Gastroesophageal sphincter (tissue), 4 donors: ENCODE measurements at places on chromosomes 6 and 20.

DNA sequence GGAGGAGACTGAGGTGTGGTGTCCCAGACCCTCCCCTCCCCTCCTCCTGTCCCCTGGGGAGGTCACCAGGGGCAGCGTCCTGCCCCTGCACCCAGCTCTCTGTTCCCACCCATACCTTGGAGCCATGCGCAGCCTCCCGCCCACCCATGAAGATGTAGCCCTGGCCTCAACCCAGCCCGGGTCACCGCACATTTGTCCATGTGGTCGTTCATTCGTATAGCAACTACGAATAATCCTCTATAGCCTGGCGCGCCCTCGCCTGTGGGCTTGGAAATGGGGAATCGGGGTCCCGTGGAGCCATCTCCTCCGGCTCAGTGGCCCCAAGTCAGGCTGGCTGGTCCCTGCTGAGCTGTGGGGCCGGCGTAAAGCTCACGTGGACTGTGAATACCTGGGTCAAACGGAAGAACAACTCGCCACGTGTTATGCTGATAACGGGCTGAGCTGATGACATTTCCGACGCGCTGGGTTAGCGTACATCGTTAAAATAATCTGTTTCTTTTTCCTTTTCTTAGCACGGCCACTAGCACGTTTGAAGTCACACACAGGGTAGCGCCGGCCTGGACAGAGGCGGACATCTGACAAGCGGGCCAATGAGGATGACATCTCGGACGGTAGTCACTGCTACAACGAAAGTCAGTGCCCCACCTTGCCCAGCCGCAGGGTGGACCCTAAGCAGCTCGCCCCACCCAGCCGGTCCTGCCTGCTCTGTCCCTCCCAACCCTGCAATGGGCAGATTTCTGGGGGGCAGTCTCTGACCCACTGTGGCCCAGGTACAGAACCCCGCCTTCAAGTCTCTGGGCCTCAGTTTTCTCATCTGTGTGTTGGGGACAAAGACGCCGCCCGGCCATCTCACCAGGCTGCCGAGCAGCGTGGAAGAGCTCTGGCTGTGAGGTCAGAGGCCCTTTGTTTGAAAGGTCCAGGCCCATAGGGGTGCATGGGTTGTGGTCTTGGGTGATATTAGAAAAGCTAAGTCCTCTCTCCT, 19.8 kb upstream of the RBBP8NL start:
- ATAC-seq, result no peak

DNA sequence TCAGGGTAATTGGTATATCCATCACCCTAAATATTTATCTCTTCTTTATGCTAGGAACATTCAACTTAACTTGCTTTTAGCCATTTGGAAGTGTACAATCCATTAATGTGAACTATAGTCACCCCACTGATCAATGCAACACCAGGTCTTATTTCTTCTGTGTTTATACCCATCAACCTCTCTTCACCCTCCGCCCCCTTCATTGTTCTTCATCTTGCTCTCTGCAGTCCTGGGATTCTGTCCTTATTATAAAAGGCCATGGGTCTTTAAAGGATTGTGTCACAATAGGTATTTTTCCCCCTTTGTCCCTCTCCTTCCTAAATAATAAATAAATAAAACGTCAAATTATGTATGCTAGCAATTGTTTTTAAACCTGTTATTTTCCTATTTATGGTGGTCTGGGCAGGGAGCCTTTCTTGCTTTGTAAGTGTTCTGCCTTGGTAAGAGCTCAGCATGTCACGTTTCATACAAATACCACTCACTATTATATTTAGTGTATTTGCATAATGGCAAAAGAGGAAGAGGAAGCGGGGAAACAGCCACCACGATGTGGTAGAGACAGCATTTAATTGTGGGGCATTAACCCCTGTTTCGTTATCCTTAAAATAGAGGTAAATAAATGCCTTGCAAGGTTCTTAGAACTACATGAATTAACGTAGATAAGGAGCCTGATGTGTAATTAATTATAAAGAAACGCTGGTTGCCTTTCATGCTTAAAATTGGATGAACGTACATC, 1.9 kb downstream of the ABRACL start:
- no peak for ATAC-seq

GRCh38 chr6:111477481-111477938, 5.5 kb downstream of the REV3L start:
- ATAC-seq, result no peak

DNA sequence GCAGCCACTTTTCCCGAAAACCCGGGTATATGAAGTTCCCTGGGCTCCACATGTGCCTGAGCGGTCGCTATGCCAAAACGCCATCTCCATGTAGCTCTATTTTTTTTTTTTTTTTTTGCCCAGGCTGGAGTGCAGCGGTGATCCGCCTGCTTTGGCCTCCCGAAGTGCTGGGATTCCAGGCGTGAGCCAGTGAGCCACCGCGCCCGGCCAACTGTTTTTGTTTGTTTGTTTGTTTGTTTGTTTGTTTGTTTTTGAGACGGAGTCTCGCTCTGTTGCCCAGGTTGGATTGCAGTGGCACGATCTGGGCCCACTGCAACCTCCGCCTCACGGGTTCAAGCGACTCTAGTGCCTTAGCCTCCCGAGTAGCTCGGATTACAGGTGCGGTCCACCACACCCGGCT, 237.5 kb upstream of the IRAK1BP1 start:
- no peak for ATAC-seq

GRCh38 chr6:9136141-9136822, 700.9 kb upstream of the SLC35B3 start:
- no peak for ATAC-seq

DNA sequence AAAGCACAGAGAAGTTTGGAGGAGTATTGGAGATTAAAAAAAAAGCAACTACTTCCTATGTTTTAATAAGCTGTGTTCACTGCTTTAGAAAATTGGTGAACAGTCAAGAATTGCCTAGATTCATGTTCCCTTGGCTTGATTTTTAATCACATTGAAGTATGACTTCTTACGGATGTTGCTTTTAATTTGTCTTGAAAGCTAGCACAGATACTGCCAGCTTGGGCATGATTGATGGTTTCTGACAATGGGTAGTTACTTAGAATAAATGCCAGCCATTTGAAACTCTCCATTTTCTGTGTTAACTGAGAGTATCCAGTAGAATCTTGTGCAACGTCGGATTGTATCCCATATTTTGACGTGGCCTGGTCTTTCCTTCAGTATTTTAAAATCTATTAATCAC, 178.0 kb downstream of the DTNBP1 start:
- ATAC-seq, result no peak

- peak; percentile 85 for ATAC-seq
These were observed 58.9 kb downstream of the ZNF831 start for GRCh38 chr20:59222253-59223181.

GRCh38 chr6:27668442-27669294, 195.8 kb upstream of the ZNF184 start:
- no peak for ATAC-seq

- no peak for ATAC-seq
These were observed 946.6 kb downstream of the TFAP2A start for GRCh38 chr6:9468277-9468676.

- ATAC-seq, result no peak
These were observed 77.0 kb downstream of the WDR27 start for GRCh38 chr6:169624785-169625184.

DNA sequence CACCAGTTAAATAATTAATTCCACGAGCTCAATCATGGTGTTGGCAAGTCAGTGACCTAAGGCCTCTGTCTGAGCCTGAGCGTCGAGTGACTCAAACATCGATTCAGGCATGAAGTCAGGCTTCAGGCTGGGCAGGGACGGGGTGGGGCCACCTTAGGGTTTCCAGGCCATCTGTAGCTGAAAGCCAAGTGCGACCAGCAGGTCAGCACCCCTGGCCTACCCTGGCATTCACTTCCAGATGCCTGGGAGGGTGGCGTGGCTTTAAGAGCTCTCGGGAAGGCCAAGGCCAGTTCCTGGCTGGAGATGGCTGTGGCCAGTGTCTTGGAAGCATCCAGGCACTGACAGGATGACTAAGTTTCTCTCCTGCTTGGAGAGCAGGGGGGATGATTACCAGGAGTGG, 113.4 kb downstream of the DACT2 start:
- peak; percentile 42 for ATAC-seq

DNA sequence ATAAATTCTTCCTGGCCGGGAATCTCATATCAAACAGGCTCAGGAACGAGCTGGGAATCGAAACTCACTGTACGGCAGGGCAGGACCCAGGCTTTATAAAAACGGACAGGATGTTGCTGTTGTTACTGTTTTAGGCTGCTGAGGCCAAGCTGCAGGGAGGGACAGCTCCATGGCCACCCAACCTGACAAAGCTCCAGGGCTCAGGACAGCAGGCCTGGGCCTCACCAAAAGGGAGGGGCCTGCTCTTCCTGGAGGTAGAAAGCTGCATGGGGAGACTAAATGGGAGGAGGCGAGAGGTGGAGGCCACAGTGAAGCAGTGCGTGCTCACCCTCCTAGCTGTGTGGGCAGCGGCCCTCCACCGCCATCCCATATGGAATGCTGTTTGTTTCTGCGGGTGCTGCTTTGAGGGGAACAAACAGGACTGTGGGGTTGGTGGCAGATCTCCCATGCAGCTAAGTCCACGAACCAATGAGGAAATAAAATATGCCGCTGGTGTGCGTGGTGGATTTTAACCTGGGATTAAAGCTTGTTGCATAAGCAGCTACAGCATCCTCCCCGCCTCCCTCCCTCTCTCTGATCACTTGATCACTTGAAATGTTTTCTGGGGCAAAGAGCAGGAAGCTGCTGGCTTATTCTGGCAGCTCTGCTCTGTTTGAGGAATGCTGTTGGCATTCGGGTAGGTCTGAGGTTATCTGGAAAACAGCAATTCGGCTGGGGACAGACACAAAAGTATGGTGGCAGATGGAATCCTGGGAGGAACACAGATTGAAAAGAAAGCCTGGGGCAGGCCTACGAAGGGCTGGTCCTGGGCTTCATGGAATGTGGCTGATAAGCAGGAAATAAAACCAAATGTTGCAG, 2.4 kb upstream of the ZMYND8 start:
- ATAC-seq, result peak; percentile 64

GRCh38 chr6:52106994-52107393, 19.6 kb upstream of the PKHD1 start:
- ATAC-seq, result no peak

DNA sequence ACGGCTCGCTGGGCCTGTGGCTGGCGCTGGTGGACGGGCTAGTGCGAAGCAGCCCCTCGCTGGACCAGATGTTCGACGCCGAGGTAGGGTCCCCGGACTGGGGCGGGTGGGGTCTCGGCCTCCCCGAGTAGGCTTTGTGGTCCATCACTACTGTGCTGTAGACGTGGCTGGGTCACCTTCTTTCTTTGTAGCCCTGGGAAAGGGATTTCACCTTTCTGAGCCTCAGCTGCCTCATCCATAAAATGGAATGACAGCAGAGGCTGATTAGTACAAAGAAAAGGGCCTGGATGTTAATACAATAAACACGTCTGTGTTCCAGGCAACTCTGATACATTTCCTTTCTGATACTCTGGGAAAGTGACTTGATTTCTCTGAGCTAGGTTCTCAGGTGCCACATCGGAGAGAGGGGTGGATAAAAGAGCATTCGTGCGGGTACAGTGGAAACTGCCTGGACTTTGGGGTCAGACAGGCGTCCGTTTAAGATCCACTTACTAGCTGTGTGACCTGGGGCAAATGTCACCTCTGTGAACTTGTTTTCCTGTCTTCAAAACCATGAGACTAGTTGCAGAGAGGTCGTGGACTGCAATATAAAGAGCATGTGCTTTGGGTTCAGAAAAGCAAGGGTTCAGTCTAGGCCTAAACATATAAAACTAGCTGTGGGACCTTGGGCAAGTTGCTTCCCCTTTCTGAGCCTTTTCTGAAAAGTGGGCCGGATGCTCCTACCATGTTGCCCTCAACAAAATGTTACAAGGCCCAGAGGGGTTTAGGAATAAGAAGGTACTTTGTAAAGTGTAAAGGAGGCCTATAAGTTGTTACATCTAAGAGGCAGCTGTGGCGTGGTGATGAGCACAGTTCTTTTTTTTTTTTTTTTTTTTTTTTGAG, 896 bp downstream of the SYS1 start:
- no peak for ATAC-seq

DNA sequence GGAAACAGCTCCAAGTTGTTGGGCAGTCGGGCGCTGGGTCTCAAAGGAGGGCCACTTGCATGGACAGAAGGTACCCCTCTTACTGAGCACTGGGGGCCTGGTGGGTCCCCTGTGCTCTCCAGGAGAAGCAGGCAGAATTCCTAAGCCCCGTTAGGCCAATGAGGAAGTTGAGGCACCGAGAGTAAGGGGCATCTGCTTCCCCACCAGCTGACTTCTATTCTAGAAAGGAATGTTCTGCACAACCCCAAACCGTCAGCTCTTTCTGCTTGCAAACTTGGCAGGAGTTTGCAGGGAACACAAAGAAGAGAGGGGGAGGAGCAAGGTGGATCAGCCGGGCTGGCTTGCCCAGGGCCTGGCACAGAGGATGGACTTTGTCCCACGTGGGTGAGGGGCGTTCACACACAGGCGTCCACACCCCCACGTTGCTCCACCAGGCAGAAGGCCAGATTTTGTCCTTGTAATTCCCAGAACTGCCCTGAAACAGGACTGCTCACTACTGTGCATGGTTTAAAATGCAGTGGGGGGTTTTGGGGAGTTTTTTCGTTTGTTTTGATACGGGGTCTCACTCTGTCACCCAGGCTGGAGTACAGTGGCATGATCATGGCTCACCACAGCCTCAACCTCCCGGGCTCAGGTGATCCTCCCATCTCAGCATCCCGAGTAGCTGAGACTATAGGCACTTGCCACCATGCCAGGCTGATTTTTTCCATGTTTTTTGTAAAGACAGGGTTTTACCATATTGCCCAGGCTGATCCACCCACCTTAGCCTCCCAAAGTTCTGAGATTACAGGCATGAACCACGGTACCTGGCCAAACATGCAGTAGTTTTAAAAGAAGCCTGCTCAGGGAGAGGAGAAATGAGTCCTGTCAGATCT, 93.3 kb downstream of the SNX5 start:
- peak; percentile 83 for ATAC-seq

GRCh38 chr6:21070620-21071019, 522.9 kb upstream of the SOX4 start:
- no peak for ATAC-seq

DNA sequence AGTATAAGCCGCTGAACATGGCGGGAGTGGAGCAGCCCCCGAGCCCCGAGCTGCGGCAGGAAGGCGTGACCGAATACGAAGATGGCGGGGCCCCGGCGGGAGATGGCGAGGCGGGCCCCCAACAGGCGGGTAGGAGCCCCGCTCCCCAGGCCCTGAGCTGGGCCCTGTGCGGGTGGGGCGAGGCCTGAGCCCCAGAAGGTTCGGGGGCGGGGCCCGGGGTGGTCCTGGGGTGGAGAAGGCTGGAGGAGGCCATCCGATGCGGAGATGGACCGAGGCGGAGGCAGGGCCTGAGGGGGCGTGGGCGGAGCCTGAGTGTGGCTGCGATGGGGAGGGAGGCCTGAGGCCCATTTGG, 7.1 kb downstream of the L3MBTL1 start:
- peak; percentile 0 for ATAC-seq
